K562 (cell line): ENCODE measurements at places on chromosomes 12 and 14.

GRCh38 chr14:37088356-37089215, 83.8 kb downstream of the SLC25A21 start:
- DNase-seq, result no peak

DNA sequence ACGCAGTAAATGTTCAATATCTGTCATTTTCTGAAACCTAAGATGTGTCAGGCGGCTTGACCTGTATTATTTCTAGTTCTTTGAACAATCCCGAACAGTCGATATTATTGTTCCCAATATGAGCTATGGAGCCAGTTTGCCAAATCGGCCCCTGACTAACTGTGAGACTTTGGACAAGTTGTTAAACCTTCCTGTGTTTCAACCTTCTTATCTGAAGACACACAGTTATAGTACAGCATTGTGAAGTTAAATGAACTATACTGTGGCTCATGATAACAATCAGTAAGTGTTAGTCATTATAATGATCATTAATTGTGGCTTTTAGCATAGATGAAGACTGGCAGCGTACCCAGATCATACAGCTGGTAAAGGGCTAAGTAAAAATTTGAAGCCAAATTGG, 23.4 kb downstream of the DDX47 start:
- no peak for DNase-seq

GRCh38 chr12:123960029-123960735, 12.4 kb downstream of the CCDC92 start:
- DNase-seq, result no peak

- no peak for DNase-seq
Observed at GRCh38 chr14:64778104-64778754, 74.0 kb downstream of the PLEKHG3 start.
